ENCODE measurements at places on chromosomes 5 and 9.

DNA sequence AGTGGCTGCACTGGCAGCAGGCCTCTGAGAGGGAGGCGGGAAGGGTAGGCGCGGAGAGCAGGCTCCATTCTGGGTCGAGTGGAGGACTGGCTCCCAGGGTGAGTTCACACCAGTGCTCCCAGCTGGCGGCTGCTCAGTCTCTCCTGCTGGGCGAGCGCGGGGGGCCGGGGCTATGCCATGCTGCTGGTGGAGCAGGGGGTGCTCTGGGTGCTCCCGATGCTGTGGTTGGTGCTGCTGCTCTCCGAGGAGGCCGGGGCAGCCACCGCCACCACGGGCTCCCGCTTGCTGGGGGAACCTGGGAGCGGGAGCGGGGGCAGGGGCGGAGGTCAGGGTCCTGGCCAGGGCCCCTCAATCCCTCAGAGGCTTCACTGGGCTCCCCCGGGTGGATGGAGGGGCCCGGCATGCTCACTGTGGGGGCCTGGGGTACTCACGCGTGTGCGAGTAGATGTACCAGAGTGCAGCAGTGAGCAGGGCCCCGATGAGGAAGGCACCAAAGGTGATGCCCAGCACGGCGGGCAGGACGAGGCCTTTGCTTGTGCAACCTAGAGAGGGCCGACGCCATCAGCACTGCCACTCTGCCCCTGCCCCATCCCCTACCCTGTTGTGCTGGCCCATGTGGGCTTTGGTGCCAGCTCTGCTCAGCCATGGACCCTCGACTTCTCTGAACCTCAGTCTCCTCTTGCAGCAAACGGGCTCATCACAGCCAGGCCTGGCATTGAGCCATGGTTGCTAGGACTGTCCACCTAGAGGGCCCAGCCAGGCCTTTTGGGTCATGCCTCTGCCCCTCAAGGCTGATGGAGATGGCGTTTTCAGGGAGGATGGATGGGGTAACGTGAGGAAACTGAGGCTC lies 13.1 kb downstream of the FPGS start:
- DNase-seq: no peak

GRCh38 chr5:147912011-147912410 lies 5.7 kb upstream of the C5orf46 start:
- no peak for DNase-seq

GRCh38 chr9:12879961-12880360 lies 105.1 kb downstream of the LURAP1L start:
- no peak for DNase-seq

DNA sequence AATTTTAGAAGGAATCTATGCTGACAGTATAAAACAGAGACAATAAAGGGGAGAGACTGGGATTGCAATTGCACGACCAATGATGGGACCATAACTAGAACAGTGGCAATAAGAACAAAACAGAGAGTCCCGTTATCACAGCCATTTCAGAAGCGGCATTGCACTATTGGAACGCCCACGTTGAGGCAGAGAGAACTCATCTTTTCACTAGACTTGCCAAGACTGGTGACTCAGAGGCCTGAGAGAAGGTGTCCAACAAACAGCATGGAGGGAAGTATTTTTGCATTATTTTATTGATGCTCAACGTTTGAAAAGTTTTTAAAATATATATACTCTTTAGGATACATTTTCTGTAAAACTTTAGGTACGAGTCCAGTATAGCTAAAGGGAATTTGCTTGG lies 737.7 kb downstream of the TLE1 start:
- no peak for DNase-seq
